Right cardiac atrium (tissue), 5 donors: ENCODE measurements at places on chromosomes 3 and 15. TPM values are rescaled to one million over a fixed set of nuclear protein-coding genes. Genes with fewer than 3 reads are reported as not detected.

Gene GOLGA6A
- total RNA-seq, result not detected

Gene VPS8
- 26.9 TPM for total RNA-seq

Gene IL17RB
- 2.4 TPM for total RNA-seq

Gene MPI
- 39.1 TPM for total RNA-seq

Gene CPN2
- not detected for total RNA-seq

Gene HOMER2
- 15.0 TPM for total RNA-seq

Gene CHRM5
- not detected for total RNA-seq

Gene HRG
- total RNA-seq, result not detected

Gene PPP1R14D
- total RNA-seq, result not detected

Gene NEO1
- 17.2 TPM for total RNA-seq

Gene NME9
- 0.35 TPM for total RNA-seq

Gene GABRB3
- total RNA-seq, result 30.1 TPM

Gene GP9
- not detected for total RNA-seq

Gene DZIP1L
- 3.7 TPM for total RNA-seq

Gene XCR1
- total RNA-seq, result not detected
